ENCODE measurements at places on chromosomes 13 and 19.

DNA sequence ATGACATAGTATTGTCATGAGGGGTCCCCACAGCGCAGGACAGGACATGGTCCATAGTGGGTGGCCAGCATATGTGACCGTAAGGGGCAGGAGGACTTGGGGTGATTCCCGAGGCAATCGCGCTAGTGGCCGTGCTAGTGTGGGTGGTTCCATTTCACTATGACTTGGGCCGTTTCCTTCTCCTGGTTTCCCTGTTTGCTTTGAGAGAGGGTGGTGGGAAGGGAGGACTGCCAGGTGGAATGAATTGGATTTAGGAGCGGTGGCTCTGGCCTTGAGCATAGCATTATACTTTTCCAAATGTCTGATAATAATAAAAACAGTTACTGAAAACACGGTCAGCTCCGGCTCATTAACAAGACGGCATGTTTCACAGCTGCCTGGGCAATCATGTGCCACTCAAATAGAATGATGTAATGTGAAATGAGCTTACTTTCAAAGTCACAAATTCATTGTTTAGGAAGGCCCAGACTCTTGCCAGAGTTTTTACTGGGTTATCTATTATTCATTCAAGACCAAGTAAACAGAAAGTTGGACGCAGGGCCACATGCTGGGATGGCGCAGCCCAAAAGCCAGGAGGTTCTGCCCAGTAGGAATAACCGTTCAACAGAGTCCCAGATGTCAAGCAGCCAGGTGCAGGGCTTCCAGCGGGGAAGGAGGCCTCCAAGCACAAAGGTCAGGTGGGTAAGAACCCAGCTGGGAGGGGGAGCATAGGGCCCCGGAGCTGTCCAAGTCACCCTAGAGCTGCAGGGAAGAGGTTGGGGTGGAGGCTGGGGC is 19.6 kb upstream of the SLC15A1 start:
- DNase-seq: no peak

DNA sequence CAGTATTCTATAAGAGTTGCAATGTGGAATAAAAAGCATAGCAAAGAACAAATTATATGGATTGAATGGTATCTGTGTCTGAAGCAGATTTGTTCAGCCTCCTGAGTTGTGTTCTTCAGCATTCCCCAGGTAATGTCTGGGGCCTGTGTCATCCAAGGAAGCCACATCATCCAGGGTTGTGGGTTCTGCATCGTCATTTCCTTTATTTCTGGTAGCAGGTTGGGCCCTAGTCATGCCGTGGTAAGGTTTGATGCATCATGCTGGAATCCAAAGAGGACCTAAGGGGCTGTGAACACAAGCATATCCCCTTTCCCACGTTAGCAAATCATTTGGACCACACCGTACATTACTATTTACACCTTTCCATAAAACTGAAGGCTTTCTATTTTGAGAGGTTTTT is 131.0 kb upstream of the ZNF91 start:
- no peak for DNase-seq

DNA sequence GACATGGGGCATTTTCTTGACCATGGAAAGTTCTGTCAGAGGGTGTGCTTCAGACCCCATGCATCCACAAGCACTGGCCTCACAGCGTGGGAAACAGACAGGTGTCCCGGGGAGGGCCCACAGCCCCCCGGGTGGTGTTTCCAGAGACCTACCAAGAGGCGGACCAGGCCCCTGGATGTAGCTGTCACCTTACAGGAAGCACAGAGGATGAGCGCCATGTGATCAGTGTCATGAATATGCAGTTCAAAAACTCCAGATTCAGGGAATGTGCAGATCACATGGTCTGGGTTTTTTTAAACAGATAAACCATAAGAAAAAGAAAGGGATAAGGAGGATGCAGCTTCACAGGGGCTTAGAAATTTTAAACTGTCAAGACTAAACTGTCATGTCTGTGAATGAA is 61.0 kb upstream of the SPATA13 start:
- DNase-seq: no peak

DNA sequence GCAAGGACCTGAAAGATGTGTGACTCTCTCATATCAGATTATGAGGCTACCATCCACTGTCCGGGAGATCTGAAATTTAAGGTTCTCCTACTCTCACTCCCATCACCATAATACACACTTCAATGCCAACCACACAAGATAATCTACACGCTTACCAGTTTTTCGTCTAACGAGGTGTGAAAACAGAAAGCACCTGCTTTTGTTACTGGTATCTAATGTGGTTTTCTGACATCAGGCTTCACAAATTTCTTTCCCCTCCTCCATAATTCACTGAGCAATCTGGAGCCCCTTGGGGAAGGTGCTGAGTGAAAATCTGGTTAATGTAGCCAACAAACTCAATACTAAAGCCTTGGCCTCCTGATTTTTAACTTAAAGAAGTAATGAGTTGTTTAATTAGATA is 10.1 kb upstream of the LRCH1 start:
- DNase-seq: no peak

DNA sequence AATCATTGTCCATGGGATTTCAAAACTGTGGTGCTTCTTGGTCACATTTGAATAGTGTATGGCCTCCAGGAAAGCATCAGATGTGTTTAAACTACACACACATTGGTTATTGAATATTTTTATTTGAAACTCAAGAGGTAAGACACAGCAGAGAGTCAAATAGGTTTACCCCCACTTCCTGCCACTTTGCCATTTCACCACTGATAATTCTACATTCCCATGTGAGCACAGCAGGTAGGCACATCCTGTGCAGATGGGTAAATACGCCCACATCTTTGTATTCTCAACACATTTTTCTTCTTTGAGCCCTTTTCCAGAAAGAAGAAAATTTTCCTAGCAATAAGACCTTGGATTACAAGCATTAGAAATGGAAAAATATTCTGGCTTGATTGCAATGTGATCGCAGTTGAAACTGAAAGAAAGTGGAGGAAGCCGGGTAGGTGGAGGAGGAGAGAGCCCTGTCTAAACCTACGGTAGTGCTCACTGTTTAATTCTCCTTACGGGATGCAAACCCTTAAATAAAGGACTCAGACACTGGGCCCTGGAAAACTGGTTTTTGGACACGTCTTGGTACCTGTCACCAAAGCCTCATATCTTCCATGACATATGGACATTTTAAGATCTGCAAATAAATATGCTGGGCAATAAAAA is 167.7 kb downstream of the COG6 start:
- DNase-seq: no peak

Data from CD14-positive monocyte (primary cell).